ENCODE measurements at places on chromosomes 6 and 20.

DNA sequence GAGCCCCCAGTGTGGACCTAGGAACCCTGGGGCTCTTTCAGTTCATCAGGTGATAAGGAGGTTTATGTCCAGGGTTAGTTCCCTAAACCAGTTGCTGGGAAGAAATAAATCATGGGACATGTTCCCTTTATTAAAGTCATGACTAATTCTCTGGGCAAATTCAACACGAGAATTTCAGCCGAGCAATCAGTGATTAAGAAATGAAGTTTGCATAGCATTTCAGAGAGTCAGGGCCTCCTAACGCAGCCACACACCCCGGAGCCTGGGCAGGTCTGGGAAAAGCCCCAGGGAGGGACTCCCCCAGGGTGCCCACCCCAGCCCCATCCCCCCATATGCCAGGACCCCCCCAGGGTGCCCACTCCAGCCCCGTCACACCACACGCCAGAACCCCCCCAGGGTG lies 20.1 kb downstream of the SLCO4A1 start:
- DNase-seq = no peak

DNA sequence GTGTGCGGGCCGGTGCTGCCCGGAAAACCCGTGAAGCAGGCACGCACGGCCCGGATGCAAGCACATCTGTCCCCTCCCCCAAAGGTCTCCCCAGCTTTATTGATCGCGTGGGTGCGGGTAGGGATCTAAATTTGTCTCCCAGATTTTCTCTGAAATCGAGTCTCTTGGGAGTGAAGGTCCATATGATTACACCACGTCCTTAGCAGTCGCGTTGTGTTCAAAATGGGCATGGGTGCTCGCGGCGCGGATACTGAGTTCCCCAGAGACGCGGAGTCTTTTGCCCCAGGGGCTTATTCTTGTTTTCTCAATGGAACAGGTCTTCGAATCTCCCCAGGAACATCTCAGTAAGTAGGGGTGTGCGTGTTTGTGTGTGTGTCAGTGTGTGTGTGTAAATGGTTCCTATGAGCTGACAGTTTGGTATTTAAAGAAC lies 2.8 kb upstream of the ZNF292 start:
- DNase-seq = no peak

- DNase-seq = no peak
Observed at GRCh38 chr20:40630713-40631112, 58.3 kb downstream of the MAFB start.

GRCh38 chr6:90795078-90795477 lies 208.2 kb upstream of the MAP3K7 start:
- DNase-seq = no peak

- DNase-seq = peak; percentile 88
Observed at GRCh38 chr6:30814146-30815040, 69.9 kb upstream of the DDR1 start.

- DNase-seq = peak; percentile 54
Observed at GRCh38 chr6:149860834-149861602, 3.1 kb downstream of the LRP11 start.

DNA sequence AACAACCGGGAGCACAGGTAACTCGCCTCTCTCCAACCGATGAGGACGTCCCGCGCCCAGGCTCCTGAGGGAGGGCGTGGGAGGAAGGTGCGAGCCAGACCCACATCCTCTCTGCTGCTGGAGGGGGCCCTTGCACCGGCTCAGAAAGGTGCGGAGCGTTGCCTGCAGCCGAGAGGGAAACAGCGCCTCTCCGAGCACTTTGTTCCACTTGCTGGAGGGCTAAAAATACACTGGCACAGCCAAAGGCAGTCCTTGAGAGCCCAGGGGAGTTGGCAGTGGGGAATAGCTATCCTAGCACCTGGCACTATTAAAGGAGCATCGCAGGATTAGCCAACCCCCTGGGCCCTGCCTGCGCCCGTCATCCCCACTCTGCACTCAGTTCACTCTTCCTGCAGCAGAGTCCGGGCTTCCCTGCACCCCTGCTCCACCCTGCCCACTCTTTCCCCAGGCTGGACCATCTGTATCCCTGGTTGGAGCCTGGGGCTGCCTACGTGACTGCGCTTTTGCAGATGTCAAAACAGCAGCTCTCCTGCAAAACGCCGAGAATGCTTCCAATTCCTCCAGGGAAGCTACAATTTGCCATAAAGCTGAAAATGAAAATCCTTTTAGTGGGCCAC lies 108.9 kb downstream of the SNX5 start:
- DNase-seq = no peak

DNA sequence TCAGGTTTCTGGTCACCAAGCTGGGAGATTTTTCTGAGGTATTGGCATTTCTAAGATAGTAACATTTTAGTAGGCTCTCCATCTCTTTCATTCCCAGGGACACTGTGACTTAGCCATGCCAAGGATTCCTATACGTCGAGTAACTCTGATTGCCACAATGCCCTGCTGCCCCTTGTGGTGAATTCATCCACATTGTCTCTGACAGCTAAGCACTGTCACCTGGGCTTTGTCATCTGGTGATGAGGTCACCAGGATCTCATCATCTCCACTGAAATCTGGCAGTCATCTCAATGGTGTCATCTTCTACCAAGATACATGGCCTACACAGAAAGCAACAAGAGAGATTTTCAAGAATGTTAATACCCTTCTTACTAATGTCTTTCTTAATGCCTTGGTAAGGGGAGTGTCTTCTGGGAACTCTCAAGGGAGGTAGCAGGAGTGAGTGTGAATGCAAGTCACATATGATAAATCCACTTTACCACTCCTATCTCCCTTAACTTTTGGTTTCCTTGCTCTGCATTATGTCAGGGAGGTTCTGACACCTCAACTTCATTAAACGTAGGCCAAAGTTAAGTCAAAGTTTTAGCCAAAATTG lies 246.7 kb downstream of the CD109 start:
- peak; percentile 30 for DNase-seq

DNA sequence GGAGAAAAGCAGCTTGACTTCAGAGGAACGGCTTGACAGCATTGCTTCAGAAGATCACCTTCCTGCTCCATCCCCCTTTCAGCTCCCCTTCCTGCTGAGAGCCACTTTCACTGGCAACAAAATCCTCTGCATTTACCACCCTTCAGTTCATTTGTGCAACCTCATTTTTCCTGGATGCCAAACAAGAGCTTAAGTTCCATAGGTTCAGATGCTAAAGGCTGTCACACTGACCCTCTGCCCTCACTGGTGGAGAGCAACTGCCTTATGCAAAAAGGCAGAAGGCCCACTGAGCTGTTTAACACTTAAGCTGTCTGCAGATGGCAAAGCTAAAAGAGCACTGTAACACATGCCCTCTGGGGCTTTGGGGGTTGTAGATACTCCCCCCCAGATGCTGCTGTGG lies 131.2 kb upstream of the SPACA1 start:
- DNase-seq = no peak

DNA sequence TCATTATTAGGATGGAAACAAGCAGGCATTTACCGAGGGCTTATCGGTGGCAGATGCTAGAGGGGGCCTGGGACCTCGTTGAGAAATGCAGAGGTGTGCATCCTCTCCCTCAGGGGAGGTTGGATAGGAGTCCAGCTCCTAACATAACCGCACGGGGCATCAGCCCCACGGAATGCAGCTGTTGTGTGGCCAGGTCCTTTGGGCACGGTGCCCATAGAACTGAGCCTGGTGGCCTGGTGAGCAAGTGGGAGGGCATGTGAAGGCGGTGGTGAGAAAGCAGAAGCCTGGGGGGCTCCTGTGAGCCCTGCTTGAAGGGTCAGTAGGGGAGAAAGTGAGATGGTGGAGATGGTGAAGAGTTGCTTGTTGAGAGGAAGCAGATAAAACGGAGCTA lies 143.7 kb downstream of the CDH26 start:
- no peak for DNase-seq

GRCh38 chr20:24368253-24368652 lies 101.2 kb upstream of the SYNDIG1 start:
- no peak for DNase-seq

DNA sequence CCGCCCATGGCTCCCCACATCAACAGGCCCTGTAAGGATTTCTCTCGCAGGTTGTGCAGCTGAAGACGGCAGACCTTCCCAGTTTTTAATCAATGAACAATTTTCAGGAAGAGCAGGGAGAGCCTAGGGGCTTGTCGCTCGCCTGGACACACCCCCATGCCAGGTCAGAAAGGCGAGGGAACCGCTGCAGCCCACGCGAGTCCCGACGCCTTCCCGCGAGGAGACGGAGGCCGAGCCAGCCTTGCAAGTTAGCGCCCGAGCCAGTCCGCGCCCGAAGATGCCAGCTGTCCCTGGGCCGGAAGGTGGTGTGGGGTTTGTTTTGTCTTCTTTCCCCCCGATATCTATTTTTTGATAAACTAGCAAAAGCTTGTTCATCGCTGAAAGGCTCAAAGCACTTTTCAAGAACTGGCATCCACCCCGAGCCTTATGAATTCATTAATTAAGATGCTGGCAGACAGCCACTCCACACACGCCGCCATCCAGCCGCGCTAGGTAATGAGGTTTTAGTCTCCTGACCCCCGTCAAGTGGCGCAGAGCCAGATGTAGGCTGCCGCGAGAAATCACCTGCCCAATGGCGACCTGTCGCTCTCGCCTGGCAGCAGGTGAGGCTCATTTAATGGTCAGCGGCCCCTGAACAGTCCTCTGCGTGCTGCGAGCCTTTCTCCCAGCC lies 6.6 kb downstream of the CCDC167 start:
- DNase-seq = no peak

GRCh38 chr20:19121463-19121862 lies 91.0 kb upstream of the SLC24A3 start:
- DNase-seq = no peak

DNA sequence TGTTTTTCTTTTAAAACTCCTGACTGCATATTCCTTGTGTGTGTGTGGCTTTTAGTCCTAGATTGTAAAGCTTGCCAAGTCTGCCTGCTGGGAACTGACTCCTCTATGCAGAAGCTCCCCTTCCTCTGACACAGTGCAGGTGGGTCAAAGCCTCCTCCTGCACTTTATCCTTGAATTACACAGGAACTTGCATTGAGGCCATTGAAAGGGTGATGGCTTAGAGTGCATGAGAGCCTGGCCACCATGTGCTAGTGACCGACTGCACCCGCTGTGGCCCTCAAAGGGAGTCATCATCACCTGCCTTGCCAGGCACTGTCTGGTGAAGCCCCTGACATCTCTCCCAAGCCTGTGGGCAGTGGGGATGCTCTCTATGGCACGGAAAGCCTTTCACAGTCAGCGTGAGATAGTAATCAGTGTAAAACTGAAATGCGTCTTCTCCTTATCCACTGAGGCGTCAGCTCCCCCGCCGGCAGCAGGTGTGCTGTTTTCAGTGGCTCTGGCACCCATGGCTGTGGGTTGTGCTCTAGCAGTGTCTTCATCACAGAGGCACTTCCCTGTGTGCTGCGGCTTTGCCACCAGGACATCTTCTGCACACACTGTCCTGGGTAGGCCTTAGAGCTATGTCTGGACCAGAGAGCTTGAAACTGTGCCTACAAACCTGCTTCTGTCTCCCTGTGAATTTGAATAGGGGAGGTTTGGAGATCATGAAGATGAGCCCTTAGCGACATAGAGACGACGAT lies 87.9 kb downstream of the THBS2 start:
- DNase-seq = no peak

- DNase-seq = no peak
Observed at GRCh38 chr20:61049684-61050083, 202.4 kb upstream of the CDH4 start.

GRCh38 chr20:59318803-59319202 lies 18.4 kb downstream of the EDN3 start:
- no peak for DNase-seq

GRCh38 chr6:81562169-81562568 lies 190.3 kb downstream of the TENT5A start:
- DNase-seq = peak; percentile 24

- peak; percentile 82 for DNase-seq
Observed at GRCh38 chr6:36659271-36659670, 19.2 kb upstream of the CDKN1A start.

DNA sequence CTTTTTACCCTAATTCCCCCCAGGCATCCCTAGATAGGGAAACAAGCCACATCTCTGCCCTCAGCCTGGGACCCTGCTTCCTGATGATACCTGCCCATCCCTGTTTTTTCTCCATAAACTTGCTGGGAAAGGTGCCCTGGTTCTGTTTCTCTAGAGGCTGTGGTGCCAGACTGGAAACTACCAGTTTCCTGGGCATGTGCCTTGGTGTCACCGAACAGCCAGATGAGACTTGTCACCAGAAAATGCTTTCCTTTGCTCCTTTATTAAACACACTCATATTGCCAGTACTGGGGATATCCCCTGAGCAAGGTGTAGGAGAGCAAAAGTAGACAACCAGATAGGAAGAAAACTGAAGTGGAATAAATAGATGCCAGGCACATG lies 16.8 kb downstream of the SRSF3 start:
- no peak for DNase-seq

DNA sequence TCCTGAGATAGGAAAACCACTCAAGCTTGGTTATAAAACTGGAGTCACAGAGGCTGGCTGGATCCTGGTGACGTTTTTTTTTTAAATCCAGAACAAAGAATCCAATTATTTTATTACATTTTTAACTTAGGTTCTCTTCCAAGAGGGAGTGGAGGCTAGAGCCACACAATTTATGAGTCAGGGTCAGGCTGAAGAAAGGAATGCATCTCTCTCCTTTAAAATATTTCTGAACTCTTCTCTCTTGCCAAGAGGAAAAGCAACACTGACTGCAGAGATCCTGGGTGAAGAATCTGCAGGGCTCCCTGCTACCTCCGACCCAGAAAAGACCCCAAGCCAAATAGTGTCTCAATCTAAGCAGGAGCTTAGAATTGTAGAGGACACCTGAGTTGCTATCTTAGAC lies 88.5 kb upstream of the SSTR4 start:
- no peak for DNase-seq

- no peak for DNase-seq
Observed at GRCh38 chr6:25384967-25385366, 105.8 kb downstream of the CARMIL1 start.

- DNase-seq = no peak
Observed at GRCh38 chr20:40979247-40979646, 49.4 kb upstream of the TOP1 start.

DNA sequence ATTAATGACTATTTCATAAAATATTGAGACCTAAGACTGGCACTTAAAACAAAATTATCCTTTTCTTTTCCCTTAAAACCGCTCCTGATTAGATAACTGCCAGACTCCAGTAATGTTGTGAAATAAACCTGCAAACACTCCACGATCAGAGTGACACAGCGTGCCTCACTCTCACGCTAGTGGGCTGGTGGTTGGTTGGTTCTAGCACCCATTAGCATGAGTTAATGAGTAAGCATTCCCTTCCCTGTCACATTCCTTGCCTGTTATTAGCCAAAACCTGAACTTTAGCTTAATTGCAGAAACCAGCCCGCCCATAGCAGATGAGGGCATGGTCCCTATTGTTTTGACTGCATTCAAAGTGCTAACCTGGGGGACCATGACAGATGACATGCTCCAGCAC lies 193.4 kb downstream of the CD83 start:
- no peak for DNase-seq

- DNase-seq = no peak
Observed at GRCh38 chr20:14197097-14197496, 140.3 kb downstream of the FLRT3 start.

- DNase-seq = peak; percentile 33
Observed at GRCh38 chr6:106446287-106446885, 85.9 kb downstream of the CRYBG1 start.

- DNase-seq = peak; percentile 70
Observed at GRCh38 chr6:152642578-152643375, 5.6 kb upstream of the SYNE1 start.

Measured in MCF 10A (cell line).